ENCODE measurements at places on chromosomes 3 and 15. TPM values are rescaled to one million over a fixed set of nuclear protein-coding genes. Genes with fewer than 3 reads are reported as not detected.
A peak's percentile ranks its signal among the peaks of the same experiment; 100 is the strongest.

GRCh38 chr3:128872282-128872681 lies 7.1 kb upstream of the ACAD9 start:
- DNase-seq = no peak

DNA sequence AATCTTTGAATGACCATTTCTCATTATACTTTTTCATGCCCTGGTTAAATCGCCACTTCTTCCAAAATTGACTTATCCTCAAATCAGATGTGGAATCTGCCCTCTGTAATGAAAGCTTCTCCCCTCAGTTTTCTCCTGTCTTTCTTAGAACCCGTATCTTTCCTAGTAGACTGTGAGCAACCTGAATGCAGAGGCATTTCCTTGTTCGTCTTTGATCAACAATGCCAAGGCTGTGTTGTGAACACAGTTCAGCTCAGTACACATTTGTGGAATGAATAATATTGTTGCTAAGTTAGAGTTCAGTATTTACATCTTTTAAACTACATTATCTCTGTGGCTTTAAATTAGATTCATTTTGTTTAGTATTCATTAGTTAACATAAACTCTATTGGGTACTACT lies 123.3 kb downstream of the TPRG1 start:
- no peak for DNase-seq

DNA sequence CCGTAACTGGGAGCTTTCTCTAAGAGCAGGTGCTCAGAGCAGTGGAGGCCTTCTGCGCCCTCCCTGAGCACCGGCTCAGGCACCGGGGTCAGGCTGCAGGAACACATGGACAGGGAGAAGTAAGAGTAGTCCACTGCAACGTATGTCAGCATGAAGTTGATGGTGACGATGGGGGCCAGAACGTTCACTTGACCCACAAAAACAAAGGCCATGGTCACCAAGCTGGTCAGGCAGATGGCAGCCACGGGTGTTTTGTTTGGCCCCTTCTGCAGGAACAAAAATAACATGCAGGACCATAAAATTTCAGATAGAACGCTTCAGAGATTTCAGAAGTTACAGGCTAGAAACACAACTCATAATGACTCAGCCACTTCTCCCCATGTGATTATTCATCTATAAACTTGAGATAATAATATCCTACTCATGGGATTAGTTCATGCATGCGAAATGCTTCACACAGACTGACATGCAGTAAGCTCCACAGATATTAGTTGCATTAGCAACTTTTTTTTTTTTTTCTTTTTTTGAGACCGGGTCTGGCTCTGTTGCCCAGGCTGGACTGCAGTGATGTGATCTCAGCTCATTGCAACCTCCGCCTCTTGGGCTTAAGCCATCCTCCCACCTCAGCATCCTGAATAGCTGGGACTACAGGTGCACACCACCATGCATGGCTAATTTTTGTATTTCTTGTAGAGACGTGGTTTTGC lies 52.2 kb upstream of the HEG1 start:
- peak; percentile 71 for DNase-seq

DNA sequence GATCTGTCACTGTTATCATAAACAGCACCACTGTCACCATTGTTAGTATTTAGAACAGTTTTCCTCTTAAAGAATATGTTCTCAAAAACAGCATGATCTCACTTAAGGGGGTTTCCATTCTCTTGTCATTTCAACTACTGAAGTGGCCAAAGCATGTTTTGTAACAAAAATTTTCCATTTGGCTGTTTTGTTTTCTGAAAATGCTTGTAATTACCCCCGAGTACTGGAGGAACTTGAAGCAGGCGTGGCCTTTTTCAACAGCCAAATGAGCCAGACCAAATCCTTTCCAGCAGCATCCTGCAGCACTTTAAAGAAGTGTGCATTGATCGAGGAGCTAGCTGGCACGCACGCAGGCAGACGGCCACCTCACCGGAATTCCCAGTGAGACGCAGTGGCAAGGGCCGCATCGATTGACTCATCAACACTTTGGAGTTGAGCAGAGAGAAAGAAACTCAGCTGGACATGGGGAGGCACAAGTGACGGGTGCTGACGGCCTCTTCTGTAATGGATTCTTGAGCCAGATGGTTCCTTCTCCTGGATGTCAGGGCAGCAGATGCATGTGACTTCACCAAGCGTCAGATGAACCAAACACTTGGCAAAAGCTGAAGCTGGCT lies 234.3 kb upstream of the IGF1R start:
- no peak for DNase-seq

DNA sequence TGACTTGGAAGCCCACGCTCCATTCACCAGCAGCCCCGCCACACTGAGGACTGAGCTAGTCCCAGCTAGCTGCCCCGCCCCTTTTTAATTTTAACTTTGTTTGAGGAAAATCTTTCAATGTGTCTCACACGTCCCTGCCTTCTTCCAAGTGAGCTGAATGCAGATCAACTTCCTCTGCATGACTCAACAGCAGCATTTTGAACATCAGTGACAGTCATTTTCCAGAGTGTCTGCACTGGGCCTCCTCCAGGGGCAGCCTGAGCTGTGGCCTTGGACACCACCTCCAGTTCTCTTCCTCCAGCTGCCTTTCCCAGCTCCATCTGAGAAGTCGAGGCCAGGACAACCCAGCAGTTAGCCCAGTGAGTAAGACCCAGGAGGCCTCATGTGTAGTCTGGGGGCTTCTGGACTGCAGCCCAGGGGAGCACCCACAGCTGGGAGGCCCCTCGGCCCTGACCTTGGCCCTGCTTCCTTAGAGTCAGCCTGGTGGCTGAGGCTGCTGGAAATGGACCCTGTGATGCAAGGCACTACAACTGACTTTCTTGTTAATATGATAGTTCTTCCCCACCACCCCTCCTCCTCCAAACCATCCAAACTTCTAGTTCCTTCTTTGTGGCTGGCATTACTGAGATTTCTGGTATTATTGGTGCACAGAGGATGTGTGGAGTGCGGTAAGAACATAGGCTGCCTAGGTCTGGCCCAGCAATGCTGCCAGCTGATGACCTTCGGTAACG lies 21.4 kb upstream of the ESYT3 start:
- no peak for DNase-seq

- DNase-seq = no peak
Measured at GRCh38 chr3:106783231-106783630, 594.0 kb upstream of the CCDC54 start.

GRCh38 chr15:29278436-29279105 lies 8.9 kb upstream of the NSMCE3 start:
- no peak for DNase-seq

The LDHAL6B gene
- total RNA-seq = not detected

The CNTN4 gene
- total RNA-seq = 1.6 TPM

The GOLGA8S gene
- not detected for total RNA-seq

The FBN1 gene
- total RNA-seq = 9.9 TPM

All from NCI-H460 (cell line).